Activated naive CD4-positive, alpha-beta T cell (primary cell): ENCODE measurements at places on chromosomes 16 and 17.
A peak's percentile ranks its signal among the peaks of the same experiment; 100 is the strongest.

DNA sequence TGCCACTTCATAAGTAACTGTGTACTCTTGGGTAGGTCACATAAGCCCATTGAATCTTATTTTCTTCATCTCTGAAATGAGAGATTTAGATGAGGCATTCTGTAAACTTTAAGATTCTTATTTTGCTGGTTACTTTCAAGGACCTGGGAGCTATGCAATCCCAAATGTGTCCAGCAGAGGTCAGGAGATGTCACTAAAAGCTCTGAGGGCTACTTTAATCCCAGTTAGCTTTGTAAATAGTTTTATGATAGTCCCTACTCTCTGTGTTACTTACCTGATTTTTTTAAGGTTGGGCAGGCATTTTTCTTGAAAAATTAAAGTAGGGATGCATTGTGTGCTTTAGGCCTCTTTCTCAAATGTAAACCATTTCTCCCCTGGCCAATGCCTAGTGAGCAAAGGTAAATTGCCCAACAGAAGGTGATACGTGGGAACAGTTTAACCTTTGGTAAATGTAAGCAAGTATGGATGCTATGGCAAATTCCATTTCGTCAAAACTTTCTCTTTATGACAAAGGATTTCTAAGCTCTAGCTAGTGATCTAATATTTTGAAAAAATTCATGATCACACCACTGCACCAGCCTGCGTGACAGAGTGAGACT lies 57.1 kb upstream of the WSB1 start:
- peak; percentile 59 for DNase-seq

DNA sequence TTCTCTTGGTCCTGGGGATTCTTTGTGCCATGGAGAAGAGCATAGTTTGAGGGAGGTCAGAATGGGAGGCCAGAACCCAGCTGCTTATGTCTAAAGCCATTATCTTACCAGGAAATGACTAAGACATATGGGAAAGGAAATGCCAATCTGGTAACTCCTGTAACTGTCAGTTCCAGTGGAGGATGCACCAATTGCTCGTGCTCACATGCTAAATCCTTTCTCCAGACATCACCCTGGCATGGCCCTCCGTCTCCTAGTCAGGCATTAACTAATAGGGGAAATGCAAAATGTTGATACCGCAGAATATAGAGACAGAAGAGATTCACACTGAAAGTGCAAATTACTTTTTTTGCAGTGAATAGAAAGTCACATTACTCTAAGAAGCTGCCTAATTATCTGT lies 255.6 kb upstream of the HSBP1 start:
- DNase-seq, result no peak

DNA sequence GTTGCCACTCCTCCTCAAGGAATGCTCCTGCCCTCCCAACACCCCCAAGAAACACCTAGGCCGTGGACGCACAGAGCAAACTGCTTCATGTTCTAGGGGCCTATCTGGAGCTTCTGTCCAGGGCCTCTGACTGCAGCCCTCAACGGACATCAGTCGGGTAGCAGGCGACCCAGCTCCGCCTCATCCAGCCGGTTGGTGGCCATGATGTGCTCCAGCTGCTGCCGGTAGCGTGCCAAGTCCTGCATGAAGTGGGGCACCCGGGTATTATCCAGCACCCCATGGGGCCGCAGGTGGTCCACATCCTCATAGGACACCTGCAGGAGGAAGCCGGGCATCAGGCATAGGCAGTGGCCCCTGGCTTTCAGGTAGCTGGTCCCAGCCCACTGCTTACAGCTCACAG lies 6.3 kb downstream of the NOL3 start:
- DNase-seq, result no peak

DNA sequence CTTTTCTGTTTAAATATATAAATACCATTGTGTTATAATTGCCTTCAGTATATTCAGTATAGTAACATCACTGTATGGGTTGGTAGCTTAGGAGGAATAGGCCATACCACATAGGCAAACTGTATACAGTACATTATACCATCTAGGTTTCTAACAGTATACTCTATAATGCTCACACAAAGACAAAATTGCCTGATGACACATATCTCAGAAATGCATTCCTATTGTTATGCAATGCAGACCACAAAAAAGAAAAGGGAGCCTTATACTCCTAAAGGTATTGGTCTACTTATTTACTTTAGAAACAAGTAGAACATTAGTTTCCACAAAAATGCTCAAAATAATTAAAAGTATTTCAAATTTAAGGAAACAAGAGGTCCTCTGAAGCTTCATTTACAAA lies 47.9 kb downstream of the SETD6 start:
- no peak for DNase-seq

GRCh38 chr17:11353601-11354000 lies 112.6 kb downstream of the SHISA6 start:
- no peak for DNase-seq

GRCh38 chr17:75147878-75148546 lies 6.3 kb downstream of the JPT1 start:
- DNase-seq, result no peak

DNA sequence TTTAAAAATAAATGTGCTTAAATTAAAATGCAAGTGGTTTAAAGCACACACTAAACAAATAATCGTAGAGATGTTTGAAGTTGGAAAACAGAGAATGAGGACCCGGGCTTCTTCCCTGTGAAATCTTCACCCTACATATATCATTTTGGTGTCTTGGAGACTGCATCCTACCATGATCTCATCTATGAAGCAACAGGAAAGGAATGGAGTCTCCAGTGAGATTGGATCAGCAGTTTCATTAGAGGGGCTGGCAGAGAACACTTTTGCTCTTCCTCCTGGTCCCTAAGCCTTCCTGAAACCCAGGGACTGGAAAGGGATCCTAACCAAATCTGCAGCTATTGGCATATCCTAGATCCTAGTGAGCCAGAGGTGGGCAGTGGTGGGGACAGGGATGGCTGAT lies 85.0 kb downstream of the GRIN2A start:
- DNase-seq, result no peak

DNA sequence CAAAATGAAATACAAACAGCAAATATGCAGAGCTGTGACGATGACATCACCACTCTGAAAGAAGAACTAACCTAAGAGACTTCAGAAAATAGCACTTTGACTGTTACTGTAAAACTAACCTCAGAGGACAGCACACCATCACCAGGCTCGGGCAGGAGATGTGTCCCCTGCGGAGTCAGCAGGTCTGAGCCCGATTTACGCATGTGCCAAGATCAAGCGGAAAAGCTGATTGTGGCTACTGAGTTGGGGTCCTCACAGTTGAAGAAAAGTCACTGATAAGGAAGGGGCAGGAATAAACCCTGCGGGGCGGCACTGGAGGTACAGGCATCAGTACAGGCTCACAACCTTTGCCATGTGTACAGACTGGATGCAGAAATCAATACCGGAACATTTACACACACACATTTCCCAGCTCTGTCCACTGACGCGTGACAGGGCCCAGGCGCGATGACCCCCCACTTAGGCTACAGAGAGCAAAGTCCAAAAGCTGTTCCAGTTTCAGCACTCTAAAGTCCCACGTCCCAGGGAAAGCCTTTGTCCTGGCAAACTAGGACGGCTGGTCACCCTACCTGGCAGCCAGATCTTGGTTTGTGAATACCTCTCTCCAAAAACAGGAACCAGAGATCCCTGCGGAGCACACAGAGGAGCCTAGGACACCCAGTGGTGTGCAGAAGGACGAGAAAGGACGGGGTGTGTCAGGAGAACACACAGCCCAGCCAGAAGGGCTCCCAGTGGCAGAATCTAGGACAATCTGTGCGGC lies 21.5 kb downstream of the TRAP1 start:
- no peak for DNase-seq

- DNase-seq, result no peak
These were observed 532.8 kb upstream of the SALL1 start for GRCh38 chr16:51683882-51684281.

DNA sequence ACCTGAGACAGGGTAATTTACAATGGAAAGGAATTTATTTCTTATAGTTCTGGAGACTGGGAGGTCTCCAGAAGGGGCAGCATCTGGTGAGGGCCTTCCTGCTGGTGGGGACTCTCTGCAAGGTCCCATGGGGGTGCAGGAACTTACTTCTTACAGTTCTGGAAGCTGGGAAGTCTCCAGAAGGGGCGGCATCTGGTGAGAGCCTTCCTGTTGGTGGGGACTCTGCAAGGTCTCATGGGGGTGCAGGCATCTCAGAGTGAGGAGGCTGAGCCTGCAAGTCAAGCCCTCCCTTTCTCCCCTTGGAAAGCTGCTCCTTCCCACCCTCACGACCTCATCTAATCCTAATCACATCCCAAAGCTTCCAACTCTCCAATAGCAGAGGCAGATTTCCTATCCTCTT lies 157.4 kb downstream of the FOXL1 start:
- DNase-seq, result no peak

DNA sequence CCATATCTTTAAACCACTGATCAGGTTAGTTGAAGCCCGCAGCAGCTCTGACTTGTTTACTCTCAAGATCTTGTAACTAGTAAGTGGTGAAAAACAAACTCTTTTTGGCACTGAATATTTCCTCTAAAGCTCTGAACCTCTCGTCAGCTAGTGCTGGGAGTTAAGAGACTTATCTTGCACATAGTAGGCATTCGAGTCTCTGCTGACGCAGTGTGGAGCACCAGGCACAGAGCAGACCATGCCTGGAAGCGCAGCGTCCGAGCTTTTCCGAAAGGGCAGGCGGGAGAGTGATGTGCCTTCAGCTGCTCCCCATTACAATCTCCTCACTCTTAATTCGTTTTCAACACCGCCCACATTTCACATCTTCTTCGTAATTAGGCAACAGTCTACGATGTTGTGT lies 63.0 kb downstream of the SMG6 start:
- DNase-seq, result no peak

- DNase-seq, result no peak
These were observed 31.9 kb downstream of the CDK5R1 start for GRCh38 chr17:32518646-32519227.

- DNase-seq, result no peak
These were observed 1.6 kb downstream of the TMEM114 start for GRCh38 chr16:8588682-8589056.

DNA sequence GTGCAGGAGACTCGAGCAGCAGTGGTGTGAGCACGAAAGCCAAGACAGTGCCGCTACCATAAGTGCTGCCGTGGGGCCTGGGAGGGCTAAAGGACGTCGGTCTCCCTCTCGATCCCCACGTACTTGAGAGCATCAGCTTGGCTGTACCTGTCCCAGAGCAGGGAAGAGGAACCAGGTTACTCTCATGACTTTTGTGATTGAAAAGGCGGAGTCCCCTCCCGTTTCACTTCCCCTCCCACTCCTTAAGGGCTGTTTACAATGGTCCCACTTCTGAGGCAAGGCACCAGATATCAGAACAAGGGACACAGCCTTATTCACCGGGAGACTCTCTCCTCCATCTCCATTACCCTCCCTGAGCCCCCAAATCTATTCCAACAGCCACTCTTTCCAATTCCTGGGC lies 20.1 kb downstream of the CNTNAP1 start:
- DNase-seq, result no peak

GRCh38 chr17:55421179-55421934 lies at the start of gene MMD:
Gene MMD, minus strand, starts transcription at chr17:55421835. Its CDS starts 140 bp downstream, at chr17:55421695.
- peak; percentile 33 for DNase-seq

DNA sequence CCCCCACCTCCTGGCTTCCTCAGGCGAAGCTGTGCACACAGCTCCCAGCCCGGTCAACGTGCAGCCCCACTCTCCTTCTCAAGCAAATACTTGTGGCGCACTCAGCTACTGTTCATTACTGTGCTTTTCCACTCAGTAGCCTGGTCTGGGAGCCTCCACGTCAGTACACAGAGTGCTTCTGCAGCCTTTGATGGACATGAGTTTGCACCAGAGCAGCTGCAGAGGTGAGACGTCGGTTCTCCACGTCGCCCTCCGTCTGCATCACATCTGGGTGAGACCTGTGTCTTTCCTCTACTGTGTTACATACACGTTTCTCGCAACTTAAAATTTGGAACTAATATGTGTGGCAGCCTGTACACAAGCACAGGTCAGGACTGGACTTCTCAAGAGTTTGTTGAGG lies 334.3 kb downstream of the C16orf95 start:
- DNase-seq, result no peak

GRCh38 chr17:65529040-65529633 lies 32.3 kb downstream of the AXIN2 start:
- no peak for DNase-seq

GRCh38 chr17:40287159-40287493 lies 553 bp upstream of the CDC6 start:
- no peak for DNase-seq

- no peak for DNase-seq
These were observed 2.5 kb upstream of the CORO6 start for GRCh38 chr17:29625037-29625750.

- peak; percentile 63 for DNase-seq
These were observed 684 bp downstream of the ZNF668 start for GRCh38 chr16:31073142-31073969.

GRCh38 chr16:53220585-53220984 lies 165.8 kb downstream of the CHD9 start:
- no peak for DNase-seq

GRCh38 chr17:1918346-1919162 lies 88.7 kb downstream of the RPA1 start:
- DNase-seq, result no peak

DNA sequence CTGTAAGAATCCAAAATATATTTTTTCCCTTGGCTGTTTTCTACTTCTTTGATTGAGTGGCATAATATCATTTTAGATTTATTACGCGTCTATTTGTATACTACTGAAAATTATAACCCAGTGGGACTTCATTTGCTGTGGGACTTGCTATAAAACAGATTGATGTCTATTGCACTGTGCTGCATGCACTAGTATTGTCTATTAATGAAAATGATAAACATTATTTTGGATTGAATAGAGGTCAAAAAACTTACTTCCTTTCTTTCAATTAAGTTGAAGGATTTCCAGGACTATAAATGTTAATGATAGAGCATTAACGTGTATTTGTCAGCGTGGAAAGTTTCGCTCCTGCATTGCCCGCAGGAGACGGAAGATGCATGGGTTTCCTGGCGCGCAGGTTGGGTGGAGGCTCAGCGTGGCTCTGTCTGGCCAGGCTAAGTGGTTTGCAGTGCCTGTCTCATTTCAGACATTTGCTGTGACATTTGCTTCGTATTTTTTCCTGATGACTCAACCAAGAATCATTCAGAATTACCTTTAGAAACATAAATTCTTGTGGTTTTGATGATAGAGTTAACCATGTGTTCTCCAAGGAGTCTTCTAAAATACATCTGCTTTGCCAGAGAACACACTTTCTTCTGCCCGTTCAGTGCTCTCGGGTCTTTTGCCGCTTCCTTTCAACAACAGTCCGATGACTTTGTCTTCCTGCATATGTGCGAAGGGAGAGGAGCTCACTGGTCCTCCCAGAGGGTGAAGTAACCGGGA lies 216.7 kb downstream of the RPTOR start:
- no peak for DNase-seq

DNA sequence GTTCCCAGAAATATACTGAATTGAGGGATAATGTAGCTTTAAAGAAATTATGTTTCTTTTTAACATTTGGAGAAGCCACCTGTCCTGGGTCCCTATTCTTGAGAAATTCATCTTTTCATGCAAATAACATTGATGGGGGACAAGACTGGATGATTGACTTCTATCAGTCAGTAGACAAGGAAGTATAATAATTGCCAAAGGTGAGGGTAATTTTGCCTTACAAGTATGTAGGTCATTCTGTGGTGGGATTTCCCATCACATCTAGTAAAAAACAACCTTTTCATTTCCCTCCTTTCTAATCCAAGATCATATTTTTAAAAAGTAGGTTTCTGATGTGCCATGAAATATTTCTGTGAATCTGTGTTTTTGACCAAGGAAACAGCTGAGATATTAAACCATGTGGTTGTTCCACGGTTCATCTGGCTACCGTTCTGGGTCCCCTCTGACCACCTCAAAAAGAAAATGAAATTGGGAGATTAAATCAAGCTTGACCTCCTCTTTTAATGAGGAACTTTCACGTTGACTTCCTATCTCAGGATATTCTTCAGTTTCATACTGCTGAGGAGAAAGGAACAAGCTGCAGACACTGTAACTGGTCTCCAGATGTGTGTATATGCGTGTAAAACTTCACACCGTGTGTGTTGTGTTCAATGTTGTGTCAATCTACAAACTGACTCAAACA lies 138.6 kb downstream of the MAP2K6 start:
- DNase-seq, result no peak
